G401 (cell line): ENCODE measurements at places on chromosomes 4 and X.

DNA sequence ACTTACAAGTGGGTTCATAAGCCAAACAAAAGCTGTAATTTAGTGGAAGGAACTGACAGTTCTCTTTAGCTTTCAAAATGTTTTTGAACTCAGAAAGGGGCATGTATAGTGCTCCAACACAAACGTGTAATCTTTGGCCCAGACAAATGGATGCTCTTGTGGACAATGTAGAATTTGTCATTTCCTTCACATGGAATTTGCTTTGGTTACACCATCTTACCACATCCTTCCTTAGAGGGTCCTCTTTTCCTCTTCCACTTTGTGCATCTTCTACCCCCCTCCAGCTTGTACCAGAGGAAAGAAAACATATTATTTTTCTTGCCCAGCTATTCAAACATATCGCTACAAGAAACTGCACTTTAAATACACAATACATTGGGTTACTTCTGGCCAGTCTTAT lies 42.4 kb downstream of the MEPE start:
- no peak for DNase-seq

GRCh38 chr4:8545439-8545765 lies 34.8 kb upstream of the GPR78 start:
- no peak for DNase-seq

DNA sequence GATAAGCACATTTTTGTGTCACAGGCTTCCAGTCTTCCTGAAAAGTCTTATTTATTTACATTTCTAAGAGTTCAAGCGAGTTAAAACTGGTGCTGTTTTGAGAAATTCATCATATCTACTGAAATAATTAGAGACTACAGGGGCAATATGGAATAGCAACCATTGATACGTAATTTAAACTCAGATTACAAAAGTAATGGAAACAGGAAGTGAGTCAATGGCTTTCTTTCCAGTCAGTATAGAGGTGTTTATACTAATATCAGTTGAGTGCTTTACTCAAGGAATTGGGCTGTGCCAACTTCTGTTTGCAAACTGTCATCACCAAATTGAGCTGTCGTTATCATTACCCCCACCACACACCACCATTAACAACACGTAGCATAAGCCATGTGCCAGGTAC lies 222.7 kb downstream of the COL25A1 start:
- DNase-seq = no peak

DNA sequence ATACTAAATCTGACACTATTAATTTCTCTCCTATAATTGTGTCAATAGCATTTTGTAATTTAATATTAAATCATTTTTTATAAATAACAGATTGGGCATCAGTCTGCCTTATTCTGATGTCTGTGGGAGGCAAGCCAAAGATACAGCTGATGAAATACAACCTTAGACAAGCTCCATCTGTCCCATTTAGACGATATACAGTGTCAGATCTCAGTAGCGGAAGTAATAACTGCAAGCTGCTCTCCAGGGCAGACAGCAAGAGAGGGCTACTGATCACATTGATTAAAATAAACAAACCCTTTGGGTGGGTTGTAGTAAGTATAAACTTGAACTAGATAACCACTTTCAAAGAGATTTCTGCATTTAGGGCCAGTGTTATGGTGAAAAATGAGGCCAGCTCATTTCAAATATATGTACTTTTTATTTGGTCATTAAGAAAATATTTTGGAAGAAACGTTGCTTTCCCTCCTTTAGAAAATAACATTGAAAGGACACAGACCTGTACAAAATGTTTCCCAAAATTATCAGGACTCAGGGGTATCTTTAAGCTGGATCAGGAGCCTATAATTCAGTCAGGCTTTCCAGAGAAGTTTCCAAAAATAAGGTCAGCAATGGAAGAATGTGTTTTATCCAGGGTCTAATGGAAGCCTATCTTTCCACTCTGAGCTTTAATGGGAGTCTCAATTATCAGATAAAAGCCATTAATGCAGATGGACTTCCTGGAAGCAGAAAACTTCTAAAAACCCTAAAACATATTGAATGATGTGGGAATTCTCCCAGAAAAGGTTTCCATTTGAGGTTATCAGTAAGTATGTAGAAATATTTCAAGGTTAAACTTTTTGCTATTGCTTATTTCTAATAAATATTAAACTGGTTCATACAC lies 1028.8 kb upstream of the IGFBP7 start:
- DNase-seq = peak; percentile 37

- no peak for DNase-seq
Measured at GRCh38 chr4:10106421-10107039, 10.1 kb downstream of the WDR1 start.

- peak; percentile 67 for DNase-seq
Measured at GRCh38 chr4:112704991-112705845, 68.3 kb downstream of the LARP7 start.

DNA sequence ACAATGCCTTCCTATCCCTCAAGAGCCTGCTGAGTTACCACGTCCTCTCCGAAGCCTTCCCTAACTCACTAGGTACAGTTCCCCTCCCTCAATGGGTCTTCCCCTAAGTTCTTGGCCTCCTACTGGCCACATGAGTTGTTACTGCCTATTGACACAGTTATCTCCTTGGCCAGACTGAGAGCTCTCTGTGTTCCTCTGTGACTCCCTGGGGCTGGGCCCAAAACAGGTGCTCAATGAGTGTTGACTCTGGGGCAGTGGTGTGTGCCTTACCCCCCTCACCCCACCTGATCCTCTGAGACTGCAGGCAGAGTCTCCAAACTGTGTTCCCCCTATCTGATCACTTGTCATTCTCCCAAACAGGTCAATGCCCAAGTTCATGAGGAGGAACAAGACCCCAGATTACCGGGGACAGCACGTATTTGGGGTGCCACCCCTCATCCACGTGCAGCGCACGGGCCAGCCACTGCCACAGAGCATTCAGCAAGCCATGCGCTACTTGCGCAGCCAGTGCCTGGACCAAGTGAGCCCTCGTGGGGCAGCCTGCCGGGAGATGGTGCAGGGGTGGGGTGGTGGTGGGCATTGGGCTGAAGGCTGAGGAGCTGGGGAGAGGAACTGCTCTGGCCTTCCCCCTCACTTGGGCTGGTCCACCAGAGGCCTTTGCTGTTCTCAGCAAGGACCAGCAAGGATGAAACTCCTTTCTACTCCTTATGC lies 72.6 kb downstream of the STARD8 start:
- no peak for DNase-seq
